ENCODE measurements at places on chromosomes 13 and 19. TPM values are rescaled to one million over a fixed set of nuclear protein-coding genes. Genes with fewer than 3 reads are reported as not detected.
A peak's percentile ranks its signal among the peaks of the same experiment; 100 is the strongest.

Gene RNF225
- not detected for polyA plus RNA-seq

DNA sequence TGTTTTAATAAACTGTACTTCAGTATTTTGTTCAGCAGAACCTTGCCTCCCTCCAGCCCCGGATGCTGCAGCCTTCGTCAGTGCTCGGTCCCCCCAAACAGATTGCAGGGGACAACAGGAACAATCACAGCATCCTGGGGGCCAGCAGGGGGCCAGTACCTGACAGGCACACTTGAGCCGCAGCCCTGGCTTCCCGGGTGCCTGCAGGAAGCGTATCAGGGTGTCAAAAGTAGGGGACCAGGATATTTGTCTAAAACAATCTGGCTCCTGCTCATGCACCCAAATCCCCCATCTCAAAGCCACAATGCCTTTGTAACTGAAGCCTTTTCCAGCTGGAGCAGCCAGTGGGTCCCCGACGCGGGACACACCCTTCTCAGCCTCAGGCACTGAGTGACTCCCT, 167.5 kb upstream of the TSHZ3 start:
- H3K4me1 ChIP-seq = no peaks in the 10 kb centered on the region
- H3K27ac ChIP-seq = no peak overlapping the region
- no peak overlapping the region for H3K4me3 ChIP-seq
- H3K27me3 ChIP-seq = no peaks in the 10 kb centered on the region
- no peak for DNase-seq

DNA sequence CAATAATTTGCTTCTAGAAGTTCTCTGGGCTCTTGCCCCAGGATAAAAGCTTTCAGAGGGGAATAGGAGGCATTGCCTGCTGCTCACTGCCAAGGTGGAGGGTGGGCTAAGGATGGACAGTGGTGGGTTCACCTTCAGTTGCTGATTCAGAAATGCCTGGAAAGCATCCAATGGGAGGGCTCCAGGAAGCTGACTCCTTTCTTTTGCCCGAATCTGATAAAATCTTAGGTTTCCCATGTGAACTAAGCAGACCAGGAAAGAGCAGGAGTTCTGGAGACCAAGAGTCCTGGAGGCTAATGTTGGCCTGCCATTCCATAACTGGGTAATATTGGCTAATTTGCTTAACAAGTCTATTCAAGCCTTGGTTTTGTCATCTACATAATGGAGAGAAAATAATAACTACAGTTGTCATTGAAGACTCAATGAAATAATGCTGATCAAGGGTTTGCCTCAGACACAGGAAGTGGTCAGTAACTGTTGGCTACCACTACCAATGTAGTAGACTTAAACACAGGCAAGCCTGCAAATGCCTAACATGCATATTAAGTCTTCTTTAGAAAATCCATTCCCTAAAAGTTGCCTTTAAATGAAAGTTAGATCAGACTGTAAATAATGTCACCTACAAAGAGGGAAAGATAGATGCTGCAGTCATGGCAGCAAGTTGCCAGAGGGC, 528.4 kb upstream of the NBEA start:
- no peaks in the 10 kb centered on the region for H3K27me3 ChIP-seq
- no peak overlapping the region for H3K4me3 ChIP-seq
- H3K4me1 ChIP-seq = no peaks in the 10 kb centered on the region

DNA sequence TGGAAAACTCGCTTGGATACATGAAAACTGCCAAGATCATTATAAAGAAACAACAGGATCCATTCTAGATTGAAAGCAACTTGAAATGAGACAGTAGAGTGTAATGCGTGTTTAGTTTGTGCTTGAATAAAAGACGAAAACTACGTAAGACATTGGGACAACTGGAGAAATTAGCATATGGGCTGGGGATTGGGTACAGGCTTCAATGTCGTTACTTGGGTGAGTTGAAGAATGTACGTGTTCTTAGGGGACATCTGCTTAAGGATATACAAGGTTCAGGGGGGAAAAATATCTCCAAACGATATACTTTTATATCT, 471 bp upstream of the ERVK3-1 start:
- peak overlapping the region; percentile 91 for H3K27ac ChIP-seq
- peaks cover 14% of the 10 kb centered on the region for H3K36me3 ChIP-seq
- no peaks in the 10 kb centered on the region for H3K27me3 ChIP-seq
- peak overlapping the region; percentile 73 for H3K4me3 ChIP-seq

GRCh38 chr13:47039106-47039505, 142.3 kb upstream of the HTR2A start:
- H3K4me1 ChIP-seq = no peaks in the 10 kb centered on the region

- no peaks in the 10 kb centered on the region for H3K36me3 ChIP-seq
- H3K27me3 ChIP-seq = no peaks in the 10 kb centered on the region
- H3K27ac ChIP-seq = no peak overlapping the region
- no peaks in the 10 kb centered on the region for H3K4me1 ChIP-seq
- H3K4me3 ChIP-seq = no peak overlapping the region
These were observed 165.4 kb downstream of the GPC5 start for GRCh38 chr13:91563799-91564198.

- H3K27ac ChIP-seq = no peak overlapping the region
- H3K27me3 ChIP-seq = no peaks in the 10 kb centered on the region
- H3K4me1 ChIP-seq = no peaks in the 10 kb centered on the region
- no peak overlapping the region for H3K4me3 ChIP-seq
- DNase-seq = no peak
- no peaks in the 10 kb centered on the region for H3K36me3 ChIP-seq
These were observed 20.4 kb upstream of the ARGLU1 start for GRCh38 chr13:106588367-106588766.

GRCh38 chr19:34381399-34382251, 16.6 kb downstream of the GPI start:
- peaks cover 16% of the 10 kb centered on the region for H3K36me3 ChIP-seq
- no peaks in the 10 kb centered on the region for H3K4me1 ChIP-seq
- H3K4me3 ChIP-seq = no peak overlapping the region
- no peak for DNase-seq

Gene YIF1B
- polyA plus RNA-seq = 13.0 TPM

Gene PEX11G
- polyA plus RNA-seq = 9.2 TPM

DNA sequence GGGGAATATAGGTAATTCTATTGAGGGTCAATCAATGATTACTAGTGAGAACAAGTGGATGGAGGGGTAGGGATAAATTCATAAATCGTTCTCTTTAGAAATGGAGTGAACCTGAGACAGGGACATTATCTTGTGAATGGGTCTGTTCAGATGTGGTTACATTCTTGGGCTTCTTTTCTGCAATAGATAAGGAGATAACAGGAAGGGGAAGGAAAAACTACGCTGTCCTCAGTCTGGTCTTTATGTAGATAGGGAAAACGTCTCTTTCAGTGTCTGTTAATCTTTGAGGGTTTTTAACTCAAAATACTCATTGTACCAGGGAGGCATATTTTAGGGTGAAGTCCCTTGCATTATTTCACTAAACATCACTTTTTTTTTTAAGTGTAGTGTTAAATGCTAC, 266.7 kb upstream of the MAB21L1 start:
- DNase-seq = no peak
- no peak overlapping the region for H3K4me3 ChIP-seq
- no peaks in the 10 kb centered on the region for H3K36me3 ChIP-seq
- no peak overlapping the region for H3K27ac ChIP-seq
- no peaks in the 10 kb centered on the region for H3K4me1 ChIP-seq

Gene TMPRSS9
- polyA plus RNA-seq = not detected

Gene SPHK2
- 22.1 TPM for polyA plus RNA-seq
